AG08395 (cell line): ENCODE measurements at places on chromosomes 13 and 19.

- DNase-seq, result peak; percentile 83
Observed at GRCh38 chr19:37691881-37692504, 27.6 kb downstream of the ZNF607 start.

DNA sequence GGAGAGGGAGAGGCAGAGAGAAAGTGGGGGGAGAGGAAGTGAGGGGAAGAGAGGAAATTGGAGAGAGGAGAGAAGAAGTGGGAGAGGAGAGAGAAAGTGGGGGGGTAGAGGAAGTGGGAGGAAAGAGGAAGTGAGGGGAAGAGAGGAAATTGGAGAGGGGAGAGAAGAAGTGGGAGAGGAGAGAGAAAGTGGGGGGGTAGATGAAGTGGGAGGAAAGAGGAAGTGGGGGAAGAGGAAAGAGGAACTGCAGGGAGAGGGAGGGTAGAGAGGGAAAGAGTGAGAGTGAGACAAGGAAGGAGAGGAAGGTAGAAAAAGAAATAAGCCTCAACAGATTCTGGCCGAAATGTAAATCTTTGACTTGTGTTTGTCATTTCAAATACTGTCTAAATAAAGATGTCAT is 146.6 kb downstream of the KLF12 start:
- DNase-seq, result no peak

- DNase-seq, result no peak
Observed at GRCh38 chr13:64912141-64912540, 2318.0 kb downstream of the PCDH9 start.

- no peak for DNase-seq
Observed at GRCh38 chr19:50899569-50899968, 11.6 kb downstream of the KLK4 start.

DNA sequence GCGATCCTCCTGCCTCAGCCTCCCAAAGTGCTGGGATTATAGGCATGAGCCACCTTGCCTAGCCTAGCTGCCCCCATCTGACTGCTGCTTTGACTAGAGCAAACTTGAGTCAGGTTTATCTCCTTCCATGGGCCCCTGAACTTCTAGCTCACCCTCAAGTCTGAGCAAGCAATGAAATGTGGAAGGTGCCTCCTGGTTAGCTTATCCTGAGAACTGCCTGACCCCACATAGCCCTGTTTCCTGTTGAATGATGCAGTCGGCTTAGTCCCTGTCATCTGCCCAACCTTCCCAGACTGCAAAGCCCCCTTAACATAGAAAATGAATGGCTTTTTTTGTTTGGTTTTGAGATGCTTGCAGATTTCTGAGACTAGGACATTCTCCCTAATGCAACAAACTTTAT is 8.9 kb upstream of the TMEM160 start:
- DNase-seq, result no peak

DNA sequence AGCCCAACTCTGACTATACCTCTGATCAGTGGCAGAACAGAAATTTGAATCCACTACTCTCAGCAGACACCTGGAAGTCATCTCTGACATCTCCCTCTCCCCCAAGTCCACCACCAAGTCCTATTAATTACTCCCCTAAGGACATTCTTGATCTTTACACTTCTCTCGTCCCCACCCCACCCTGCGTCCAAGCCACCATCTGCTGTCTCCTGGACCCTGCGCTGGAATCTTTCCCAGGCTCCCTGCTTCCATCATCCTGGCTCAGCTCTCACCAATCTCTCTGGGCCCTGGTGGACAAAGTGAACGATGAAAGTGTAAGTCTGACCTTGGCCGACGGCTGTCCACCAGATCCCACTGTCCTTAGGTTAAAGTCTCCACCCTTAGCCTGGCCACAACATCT is 145.6 kb upstream of the GJB6 start:
- no peak for DNase-seq

DNA sequence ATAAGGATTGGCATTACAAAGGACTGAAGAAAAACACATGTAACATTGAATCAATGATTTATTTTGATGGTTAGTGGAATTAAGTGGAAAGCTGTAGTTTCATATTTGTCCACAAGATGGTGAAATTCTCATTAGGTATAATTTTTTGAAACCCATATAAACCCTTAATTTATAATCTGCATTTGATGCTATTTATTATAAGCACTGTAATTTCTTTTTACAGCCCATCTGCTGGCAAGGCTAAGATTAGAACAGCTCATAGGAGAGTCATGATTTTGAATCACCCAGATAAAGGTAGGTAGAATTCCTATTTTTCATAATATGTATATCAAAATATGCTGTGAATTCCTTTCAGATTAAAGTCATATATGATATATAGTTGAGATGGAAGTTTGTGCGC is 62.2 kb downstream of the DNAJC15 start:
- DNase-seq, result peak; percentile 26

DNA sequence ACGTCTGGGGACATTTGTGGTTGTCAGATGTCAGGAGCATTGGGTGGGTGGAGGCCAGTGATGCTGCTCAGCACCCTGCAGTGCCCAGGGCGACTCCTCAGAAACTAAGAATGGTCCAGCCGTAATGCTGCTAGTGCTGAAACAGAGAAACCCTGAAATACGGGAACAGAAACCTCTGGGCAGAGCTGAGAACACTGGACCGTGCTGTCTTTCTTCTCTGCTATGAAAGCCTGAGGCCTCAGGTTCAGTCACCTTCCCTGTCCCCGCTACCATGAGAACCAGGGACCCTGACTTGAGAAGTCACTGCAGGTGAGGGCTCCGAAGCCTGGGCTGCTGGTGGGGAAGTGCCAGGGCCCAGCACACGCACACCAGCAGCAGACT is 13.4 kb downstream of the CAPS start:
- no peak for DNase-seq

DNA sequence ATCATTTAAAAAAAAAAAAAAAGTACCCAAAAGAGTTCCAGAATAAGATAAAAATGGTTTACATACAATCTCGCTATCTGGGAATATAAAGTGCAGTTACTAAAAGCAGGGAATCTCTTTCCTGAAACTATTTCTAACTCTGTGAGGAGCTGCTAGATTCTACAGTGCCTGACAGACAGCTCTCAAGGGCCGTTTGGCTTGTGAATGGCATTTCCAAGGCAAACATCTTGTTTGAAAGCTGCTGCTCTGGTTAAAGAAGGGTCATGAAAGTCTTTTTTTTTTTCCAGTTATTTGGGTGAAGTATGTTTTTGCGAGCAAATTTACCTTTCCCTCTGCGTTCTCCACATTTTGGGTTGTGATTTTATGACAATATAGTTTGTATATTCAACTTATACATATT is 29.0 kb upstream of the CEACAM21 start:
- no peak for DNase-seq

GRCh38 chr13:109160887-109161669 is 531.7 kb downstream of the MYO16 start:
- DNase-seq, result no peak

DNA sequence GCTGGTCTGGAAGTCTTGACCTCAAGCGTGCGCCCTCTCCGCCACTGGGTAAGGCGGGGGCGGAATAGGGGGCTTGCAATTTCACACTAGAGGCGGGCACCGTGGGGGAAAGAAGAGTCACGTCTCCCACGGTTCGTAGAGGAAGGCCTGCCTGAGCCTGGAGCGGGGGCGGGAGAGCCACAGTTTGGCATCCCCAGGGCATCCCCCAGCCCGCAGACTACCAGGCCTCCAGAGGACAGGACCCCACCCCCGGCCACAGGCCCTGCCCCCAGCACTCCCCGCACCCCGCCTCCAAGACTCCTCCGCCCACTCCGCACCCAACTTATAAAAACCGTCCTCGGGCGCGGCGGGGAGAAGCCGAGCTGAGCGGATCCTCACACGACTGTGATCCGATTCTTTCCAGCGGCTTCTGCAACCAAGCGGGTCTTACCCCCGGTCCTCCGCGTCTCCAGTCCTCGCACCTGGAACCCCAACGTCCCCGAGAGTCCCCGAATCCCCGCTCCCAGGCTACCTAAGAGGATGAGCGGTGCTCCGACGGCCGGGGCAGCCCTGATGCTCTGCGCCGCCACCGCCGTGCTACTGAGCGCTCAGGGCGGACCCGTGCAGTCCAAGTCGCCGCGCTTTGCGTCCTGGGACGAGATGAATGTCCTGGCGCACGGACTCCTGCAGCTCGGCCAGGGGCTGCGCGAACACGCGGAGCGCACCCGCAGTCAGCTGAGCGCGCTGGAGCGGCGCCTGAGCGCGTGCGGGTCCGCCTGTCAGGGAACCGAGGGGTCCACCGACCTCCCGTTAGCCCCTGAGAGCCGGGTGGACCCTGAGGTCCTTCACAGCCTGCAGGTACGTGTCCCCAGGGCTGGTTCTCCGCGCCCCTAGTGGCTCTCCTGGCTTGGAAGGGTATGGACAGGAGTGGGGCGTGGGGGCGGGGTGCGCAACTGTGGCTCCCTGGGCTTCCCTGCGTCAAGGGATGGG is at the start of gene ANGPTL4:
ANGPTL4 (plus strand) TSS at position 353 of the 969 bp plus-strand sequence; CDS start at position 520, 167 bp downstream.
- peak; percentile 73 for DNase-seq

GRCh38 chr13:94967183-94968039 is 255.1 kb upstream of the SOX21 start:
- peak; percentile 26 for DNase-seq

DNA sequence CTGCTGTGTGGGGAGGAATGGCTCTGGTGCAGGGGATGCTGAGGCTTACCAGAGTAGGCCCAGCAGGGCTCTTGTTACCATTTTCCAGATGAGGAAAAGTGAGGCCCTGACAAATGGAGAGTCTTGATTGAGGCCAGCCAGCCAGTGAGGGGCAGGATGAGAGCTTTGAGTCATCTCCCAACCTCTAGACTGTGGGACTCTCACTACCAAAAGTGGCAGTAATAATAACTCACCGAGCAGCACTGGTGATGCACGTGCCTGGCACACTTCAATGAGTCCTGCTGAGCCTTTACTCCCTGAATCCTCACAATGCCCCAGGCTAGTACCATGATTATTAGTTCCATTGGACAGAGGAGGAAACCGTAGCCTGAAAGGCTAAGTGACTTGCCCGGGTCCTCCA is 7.8 kb downstream of the CIC start:
- DNase-seq, result no peak

DNA sequence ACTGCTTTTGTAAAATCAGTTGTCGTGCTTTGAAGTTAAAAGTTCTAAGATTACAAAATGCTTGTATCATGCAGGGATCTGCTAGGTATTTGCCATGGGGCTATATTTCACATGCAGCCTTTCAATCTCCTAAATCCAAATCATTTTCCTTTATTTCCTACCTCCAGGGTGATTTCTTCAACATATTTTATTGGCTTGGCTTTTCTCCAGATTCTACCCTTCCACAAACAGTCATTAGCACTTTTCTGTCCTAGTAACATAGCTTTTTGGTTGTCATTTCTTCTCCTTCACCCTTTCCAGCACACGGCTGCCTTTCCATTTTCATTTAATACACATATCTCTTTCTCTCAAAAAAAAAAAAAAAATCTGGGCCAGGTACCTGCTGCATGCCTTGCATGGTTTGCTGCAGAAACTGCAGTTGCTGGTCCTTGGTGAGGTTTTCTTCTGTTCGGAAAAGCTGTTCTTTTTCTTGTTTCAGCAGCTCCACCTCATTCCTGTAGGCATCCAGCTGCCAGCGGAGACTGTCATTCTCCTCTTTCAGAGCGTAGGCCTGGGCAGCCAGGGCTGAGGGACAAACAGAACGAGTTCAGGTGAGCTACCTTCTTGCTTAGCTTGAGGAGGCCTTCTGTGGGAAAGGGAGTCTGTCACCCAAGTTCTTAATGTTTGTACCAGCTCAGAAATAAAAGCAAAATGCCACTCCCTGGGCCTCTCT is 274.7 kb downstream of the DNAJC15 start:
- no peak for DNase-seq

DNA sequence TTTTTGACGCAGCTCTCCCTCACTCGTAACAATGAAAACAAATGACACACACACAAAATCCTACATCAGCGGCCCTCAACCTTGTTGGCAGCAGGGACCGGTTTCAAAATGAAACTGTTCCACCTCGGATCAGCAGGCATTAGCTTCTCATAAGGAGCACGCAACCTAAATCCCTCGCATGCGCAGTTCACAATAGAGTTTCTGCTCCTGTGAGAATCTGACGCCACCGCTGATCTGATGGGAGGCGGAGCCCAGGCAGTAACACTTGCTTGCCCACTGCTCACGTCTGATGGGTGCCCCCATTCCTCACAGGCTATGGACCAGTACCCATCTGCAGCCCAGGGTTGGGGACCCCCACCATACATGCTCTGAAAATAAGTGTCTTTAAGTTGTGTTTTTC is 43.4 kb downstream of the DHRS12 start:
- DNase-seq, result no peak

- DNase-seq, result no peak
Observed at GRCh38 chr19:41554907-41555306, 21.1 kb upstream of the CEACAM21 start.

DNA sequence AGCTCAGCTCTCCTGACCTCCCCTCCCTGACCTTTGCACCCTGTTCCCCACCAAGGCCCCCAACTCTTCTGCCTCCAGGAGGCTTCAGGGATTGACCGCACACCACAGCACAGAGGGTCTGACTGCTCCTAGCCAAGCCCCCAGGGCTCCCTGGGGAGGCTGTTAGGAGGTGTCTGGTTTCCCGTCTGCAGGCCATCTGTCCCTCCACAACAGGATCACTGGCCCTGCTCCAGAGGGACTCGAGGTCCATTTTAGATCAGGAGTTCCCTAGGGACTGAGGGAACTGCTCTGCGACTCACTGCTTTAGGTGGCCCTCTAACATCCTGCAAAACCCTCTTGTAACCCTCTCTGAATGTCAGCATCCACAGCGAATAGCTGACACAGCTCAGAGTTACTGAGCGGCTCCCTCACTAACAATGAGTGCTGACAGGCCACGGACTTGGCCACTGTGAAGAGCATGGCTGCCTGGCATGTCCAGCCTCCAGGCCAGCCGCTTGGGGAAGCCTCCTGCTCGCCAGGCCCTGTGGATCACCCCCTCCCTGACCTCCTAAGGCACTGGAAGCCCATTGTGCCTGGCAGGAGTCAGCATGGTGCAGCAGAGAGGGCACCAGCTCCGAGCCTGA is 17.7 kb downstream of the GRIK5 start:
- no peak for DNase-seq

GRCh38 chr13:65592731-65593130 is 1637.4 kb downstream of the PCDH9 start:
- no peak for DNase-seq

- DNase-seq, result no peak
Observed at GRCh38 chr19:2624537-2625091, 77.9 kb downstream of the GNG7 start.

GRCh38 chr13:29546662-29547061 is 48.8 kb downstream of the SLC7A1 start:
- DNase-seq, result no peak

DNA sequence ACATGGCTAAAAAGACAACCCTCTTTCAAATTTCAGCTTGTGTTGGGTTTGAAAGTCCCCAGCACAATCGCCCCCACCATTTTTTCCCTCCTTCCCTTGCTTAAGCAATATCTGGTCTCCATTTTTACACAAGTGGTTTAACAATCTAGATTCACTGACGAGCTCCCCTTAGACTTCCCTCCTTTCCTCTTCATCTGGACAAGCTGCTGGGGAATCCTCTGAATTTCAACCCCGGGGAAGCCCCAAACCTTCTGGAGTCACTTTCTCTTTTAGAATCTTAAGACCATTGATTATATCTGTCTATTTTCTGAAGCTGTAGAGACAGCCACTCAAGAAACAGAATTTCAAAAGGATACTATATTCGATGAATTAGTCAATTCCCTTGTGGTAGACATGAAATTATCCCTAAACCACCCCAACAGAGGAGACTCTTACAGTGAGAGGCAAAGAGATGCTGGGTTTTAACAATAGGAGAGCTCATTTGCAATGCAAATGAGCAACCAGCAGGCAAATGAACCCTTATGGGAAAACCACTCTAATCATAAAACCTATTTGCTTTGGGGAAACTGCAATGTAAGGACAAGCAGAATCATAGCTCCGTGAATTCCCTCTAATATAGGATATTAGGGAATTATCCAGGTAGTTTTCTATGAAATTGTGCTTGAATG is 78.9 kb downstream of the TEX26 start:
- DNase-seq, result no peak
